ENCODE measurements at places on chromosomes 4 and X. TPM values are rescaled to one million over a fixed set of nuclear protein-coding genes. Genes with fewer than 3 reads are reported as not detected.

POU4F2 gene
- not detected for total RNA-seq

GAGE12F gene
- total RNA-seq, result not detected

NOX1 gene
- not detected for total RNA-seq

BMPR1B gene
- total RNA-seq, result under 0.01 TPM

SMC1A gene
- 17.3 TPM for total RNA-seq

PNMA5 gene
- total RNA-seq, result not detected

CYP4V2 gene
- total RNA-seq, result 1.3 TPM

SLC10A6 gene
- under 0.01 TPM for total RNA-seq

CDKL2 gene
- under 0.01 TPM for total RNA-seq

ASMT gene
- total RNA-seq, result not detected

FAM13A gene
- total RNA-seq, result 8.2 TPM

SLC6A14 gene
- not detected for total RNA-seq

All from endothelial cell of coronary artery (primary cell).